ENCODE measurements at places on chromosomes 11 and 22.

- DNase-seq = no peak
These were observed 3.6 kb downstream of the DUSP8 start for GRCh38 chr11:1568441-1568911.

DNA sequence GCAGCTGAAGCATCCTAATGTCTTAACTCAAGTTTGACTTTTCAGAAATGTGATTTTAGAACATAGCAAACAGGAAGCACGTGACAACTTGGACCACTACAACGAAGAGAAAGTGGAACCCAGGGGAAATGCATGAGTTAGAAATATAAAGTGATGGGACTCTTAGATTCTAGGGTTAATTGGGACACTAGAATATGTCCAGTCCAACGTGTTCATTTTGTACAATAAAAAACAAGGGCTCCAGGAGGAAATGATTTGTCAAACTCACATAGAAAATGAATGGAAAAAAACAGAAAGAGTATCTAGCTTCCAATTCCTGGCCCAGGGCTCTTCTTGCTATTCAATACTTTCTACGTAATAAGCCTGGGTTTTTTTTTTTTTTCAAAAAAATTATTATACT lies 30.7 kb downstream of the TIMP3 start:
- DNase-seq = no peak

DNA sequence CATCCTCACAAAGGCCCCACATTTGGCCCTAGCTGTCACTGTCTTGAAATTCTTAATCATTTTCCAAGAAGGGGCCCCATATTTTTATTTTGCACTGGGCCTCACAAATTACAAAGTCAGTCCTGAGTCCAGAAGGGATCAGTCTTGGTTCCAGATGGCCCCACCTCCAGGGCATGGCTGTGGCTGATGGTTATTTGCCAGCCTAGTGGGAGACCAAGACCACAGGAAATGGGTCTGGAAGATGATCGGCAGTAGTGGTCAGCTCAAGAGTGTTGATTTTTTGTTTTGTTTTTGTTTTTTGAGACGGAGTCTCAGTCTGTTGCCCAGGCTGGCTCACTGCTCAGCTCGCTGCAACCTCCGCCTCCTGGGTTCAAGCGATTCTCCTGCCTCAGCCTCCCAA lies 47.1 kb upstream of the EMID1 start:
- no peak for DNase-seq

DNA sequence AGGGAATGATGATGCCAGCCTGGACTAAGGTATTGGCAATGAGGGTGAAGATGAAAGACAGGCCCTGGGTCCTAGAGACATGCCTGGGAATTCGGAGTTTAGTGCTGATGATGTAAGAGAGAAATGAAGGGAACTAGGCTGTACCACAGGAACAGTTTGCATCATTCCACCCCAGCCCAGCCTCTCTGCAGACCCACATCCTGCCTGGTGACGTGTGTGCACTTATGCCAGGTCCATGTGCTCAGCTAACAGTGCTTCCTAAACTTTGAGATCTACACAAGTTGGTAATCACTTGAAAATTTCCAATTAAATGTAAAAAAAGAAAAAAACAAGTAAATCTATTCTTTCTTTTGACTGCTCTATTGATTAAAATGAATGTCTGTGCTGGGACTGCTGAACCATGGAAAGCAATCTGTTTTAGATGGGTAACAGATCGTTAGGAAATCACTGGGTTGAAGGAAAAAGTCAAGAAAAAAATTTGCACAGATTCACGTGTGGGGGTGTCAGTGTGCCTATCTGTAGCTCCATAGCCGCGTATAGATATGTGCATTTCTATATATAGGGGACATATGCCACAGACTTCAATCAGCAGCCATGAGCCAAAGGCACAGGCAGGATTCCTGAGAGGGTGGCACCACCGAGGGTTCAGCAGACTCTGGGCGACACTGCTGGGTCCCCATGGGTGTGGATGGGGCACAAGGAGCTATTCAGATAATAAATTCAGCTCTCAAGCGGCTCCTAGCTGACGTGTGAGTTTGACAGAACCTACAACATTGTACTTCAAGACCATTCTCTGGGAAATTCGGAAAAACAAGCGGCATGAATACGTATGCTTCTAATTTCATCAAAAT lies 131.1 kb upstream of the OPCML start:
- no peak for DNase-seq

DNA sequence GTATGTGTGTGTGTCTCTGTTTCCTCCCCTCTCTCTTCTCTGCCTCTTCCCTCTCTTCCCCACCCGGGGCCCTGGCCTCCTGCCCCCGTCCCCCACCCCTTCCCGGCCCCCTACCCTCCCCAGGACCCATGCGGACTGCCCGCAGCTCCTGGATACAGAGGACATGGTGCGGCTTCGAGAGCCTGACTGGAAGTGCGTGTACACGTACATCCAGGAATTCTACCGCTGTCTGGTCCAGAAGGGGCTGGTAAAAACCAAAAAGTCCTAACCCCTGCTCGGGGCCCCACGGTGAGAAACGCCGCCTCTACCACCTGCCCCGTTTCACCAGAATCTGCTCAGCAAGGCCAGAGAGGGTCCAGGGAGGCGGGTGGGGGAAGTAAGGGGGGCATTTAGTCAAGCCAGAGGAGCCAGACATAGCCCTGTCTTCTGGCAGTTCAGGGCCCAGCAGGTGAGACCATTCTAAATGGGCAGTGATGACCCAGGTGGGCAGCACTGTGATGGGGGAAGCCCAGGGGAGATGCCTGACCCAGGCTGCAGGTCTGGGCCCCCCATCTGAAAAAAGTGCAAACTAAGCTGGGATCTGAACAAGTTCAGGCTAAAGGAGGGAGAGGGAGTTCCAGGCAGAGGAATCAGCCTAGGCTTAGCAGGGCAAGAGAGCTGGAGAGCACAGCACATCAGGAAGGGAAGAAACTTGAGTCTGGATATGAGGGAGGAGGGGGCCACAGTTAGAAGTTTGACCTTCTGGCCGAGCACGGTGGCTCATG lies 6.4 kb downstream of the SELENOM start:
- no peak for DNase-seq

DNA sequence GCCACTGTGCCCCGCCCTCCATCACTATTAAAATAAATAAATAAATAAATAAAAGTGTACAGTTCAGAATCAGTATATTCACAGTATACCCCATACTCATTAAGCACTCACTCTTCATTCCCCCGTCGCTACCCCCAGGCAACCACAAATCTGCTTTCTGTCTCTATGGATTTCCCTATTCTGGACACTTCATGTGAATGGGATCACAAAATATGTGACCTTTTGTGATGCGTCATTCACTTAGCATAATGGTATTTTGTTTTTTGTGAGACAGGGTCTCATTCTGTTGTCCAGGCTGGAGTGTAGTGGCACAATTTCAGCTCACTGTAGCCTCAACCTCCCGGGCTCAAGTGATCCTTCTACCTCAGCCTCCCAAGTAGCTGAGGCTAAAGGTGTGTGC lies 52.8 kb downstream of the RBX1 start:
- DNase-seq = no peak

DNA sequence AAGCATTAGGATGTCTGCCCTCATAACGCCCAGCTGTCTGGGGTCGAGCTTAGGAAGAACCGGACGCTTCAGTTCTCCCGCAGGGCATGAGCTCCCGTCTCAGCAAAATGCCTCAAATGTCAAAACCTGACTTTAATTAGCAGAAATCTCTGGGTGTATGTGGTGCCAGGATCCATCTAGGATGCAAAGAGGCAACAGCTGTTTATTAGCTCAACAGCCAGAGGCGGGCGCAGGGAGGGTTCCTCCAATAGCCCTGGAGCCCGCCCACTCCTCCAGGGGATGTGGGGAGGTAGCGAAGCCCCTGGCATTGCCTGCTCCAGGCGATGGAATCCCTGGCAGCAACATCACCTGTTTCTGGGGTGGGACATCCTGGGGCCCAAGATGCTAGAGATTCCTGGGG lies 39.4 kb upstream of the RTL6 start:
- no peak for DNase-seq

DNA sequence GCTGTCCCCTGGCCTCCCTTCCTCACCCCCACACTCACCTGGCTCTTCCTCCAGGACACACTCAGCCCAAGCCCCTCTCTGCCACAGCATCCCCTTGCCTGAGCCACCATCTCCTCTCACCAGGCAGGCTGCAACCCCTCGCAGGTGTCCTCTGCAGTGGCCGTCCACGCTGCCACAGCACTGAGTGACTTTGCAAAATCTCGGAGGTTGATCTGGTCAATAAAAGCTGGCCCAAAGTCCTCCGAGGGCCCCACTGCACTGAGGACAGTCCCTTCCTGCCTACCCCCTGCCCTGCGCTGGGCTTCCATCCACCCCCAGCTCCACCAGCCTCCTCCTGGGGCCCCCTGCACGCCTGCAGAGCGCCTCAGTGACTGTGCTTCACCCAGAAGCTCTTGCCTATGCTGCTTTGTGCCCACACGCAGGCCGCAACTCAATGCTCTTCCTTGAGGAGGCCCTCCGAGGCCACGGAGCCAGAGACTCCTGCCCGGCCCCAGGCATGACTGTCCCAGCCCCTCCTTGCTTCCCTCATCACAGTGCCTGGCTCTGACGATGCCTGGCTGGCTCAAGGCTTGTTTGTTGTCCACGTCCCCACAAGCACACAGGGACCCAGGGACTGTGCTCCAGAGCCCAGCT lies 30.8 kb upstream of the SLC22A12 start:
- DNase-seq = no peak

DNA sequence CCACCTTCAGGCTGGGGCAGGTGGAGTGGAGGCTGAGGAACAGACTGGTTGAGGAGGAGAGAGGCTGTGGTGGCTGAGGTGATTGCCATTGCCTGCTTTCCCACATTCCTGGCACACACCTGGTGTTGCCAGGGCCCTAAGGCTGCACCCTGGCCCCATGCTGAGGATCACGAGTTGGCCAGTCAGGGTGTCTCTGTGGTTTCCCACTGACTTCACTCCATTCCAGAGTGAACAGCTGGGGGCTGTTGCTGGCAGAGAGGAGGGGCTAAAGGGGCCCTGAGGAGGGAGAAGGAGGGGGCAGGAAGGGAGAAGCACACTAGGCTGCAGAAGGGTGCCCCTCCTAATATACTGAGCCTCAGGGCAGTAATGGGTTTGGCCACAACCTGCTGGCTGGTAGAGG lies 1.8 kb downstream of the TMEM86A start:
- no peak for DNase-seq

GRCh38 chr11:129768356-129768755 lies 47.3 kb upstream of the TMEM45B start:
- no peak for DNase-seq
